Left cardiac atrium (tissue), 4 donors: ENCODE measurements at places on chromosomes 7 and 10. TPM values are rescaled to one million over a fixed set of nuclear protein-coding genes. Genes with fewer than 3 reads are reported as not detected.

The GRID1 gene
- 0.52 TPM for total RNA-seq

The CPED1 gene
- 19.2 TPM for total RNA-seq

DNA sequence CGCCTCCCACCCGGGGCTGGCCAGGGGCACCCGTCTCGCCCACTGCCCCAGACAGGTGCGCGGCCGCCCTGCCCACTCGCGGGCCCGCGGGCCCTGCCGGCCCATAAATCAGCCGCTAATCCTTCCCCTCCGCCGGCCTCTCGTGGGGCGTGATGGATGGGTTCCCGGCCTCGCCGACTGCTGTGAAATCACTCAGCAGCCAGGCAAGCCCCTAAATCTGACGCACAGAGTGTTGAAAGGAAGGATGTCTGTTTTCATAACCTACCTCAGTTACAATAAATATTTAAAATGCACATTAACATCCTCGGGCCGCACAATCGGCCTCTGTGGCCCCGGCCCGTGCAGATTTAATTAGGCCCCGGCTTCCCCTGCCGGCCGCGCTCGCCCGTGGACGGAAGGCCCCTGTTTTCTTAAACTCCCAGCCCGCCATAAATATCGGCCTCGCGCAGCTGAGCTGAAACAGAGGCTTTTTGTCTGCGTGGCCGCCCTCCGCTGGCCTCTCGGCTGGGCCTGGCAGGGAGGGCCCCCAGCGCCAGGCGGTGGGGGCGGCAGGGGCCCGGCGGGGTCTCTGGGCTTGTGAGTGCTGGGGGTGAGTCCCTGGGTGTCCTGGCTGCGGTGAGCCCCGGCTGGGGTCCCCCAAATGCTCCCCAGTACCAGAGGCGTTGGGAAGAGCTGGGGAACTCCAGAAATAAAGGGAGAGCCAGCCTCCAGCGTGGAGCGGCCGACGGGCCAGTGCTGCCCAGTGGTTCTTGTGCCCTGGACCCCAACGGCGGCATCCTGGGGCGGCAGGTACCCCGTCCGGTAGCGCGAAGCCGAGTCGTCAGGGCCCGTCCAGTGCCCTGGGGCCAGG lies 90.7 kb downstream of the UNCX start:
- no peak for DNase-seq

DNA sequence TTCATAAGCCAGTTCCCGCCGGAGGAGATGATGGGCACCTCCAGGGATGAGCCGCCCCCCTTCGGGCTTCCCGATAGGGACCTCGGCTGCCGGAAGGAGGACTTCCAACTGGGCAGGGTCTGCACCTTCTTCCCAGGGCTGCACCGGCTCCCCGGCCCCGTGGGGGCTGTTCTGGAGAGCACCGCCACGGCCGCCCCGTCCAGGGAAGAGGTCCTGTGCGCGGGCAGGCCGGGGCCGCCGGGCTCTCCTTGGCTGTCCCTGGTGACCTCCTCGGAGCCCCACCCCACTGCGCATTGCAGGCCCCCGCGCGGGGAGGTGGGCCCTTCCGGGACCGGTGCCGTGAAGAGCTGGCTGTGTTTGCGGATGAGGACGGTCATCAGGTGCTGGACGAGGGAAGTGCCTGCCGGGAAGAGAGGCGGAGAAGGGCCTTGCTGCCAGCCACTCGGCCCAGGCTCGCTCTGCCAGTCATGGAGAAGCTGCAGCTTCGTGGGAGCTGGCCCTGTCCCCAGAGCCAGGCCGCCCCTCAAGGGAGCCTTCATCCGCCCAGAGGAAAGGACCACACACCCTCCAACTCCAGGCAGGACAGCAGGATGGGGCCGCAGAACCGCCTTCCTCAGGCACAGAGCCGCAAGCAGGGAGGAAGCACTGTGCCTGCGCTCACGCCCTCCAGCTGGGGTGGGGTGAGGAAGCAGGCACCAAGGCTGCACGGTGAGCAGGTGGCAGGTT lies 144.4 kb downstream of the MAPK8 start:
- no peak for DNase-seq

DNA sequence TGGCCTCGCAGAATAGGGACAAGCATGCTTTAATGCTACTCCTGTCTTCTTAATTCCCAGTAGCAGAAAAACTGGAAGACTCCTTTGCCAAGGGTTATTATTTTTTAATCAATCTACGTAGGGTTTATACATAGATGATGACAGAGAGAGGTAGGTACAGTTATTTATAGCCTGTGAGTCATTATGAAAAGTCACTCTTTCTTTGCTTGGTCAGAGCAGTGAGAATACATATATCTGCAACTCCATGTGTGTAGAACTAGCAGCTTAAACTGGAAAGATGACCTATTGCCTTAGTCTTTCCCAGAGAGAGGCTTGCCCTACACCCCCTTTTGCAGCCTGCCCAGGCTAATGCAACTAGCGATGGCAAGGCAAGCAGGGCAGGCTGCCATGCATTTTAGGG lies 1050.6 kb downstream of the NRG3 start:
- no peak for DNase-seq

- no peak for DNase-seq
Observed at GRCh38 chr7:120860156-120860555, 2.2 kb upstream of the TSPAN12 start.
